ENCODE measurements at places on chromosomes 3 and 15.

DNA sequence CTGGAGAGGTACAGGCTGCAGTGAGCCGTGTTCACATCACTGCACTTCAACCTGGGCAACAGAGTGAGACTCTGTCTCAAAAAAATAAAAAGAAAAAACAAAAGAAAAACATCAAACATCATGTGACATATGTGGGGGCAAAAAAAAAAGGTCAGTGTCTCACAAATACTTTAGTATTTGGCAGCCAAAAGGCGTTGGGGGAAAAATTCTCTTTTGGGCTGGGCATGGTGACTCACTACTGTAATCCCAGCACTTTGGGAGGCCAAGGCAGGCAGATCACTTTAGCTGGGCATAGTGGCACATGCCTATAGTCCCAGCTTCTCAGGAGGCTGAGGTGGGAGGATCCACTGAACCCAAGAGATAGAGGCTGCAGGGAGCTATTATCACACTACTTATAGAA is 47.6 kb downstream of the TMCC1 start:
- DNase-seq = no peak

- no peak for DNase-seq
These were observed 57.1 kb upstream of the POU1F1 start for GRCh38 chr3:87333393-87333892.

DNA sequence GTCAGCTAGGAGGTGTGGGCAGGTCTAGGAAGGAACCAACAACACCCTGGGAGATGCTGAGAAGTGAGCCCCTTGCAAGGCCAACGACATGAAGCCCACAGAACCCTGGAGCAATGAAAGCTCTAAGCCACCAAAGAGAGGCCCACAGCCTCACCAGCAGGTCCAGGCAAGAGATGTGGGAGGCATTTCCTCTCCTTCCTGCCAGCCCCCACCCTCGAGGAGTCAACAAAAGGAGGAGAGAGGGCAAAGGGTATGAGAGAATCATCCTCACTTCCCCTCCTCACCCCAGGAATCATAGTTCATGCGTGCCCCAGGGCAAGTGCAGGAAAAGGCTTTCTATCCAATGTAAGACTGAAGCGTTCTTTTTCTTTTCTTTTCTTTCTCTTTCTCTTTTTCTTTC is 195.8 kb downstream of the SHQ1 start:
- DNase-seq = no peak

GRCh38 chr3:187788984-187789857 is 44.0 kb upstream of the BCL6 start:
- DNase-seq = no peak

DNA sequence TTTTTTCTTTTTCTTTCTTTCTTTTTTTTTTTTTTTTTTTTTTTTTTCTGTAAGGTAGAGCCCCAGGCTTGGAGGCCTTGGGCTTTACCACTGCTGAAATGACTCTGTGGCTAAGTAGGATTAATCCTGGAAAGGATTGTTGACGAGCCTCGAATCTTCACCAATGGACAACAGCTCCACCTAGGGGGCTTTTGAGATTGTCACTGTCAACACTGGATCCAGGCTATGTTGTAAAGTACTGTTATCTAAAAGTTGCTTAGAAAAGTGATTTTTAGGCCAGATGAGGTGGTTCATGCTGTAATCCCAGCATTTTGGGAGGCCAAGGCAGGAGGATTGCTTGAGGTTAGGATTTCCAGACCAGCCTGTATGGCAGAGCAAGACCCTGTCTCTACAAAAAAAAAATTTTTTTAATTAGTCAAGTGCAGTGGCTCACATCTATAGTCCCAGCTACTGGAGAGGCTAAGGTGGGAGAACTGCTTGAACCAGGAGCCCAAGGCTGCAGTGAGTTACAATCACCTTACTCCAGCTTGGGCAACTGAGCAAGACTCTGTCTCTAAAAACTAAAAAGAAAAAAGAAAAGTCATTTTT is 41.6 kb downstream of the KLHL18 start:
- DNase-seq = peak; percentile 59

DNA sequence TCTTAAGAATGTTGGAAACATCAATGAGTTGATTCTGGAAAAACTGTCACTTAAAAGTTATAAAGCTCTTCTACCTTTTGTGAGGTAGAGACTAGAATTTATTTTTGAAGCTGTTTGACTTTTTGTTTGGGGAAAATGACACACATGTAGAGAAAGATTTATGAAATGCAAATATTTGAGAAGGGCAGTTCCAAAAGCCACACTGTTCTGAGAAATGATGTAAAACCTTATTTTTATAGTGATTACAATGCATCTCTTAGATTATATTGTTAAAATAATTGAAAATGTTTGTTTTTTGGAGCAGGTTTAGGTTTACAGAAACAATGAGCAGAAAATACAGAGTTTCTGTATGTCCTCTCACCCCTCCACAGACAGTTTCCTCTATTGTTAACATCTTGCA is 116.1 kb upstream of the CMC1 start:
- DNase-seq = no peak

- no peak for DNase-seq
These were observed 32.1 kb downstream of the KIF9 start for GRCh38 chr3:47250309-47251060.

DNA sequence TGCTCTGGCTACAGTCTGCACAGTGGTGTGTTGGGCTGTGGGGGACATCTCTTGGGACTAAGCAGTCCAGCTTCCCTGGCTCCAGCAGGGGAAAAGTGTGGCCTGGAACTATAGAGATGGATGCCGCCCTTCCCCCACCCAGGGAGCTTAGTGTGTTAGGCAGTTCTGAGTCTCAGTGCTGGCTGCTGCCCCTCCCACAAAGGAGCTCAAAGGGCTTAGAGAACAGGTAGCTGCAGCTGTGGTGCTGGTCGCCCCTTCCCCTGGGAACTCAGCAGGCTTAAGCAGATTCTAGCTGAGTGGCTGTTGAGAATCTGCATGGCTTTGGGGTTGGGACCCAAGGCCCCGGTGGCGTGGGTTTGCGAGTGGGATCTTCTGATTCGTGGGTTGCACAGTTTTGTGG is 190.8 kb downstream of the PDCD6IP start:
- DNase-seq = no peak

DNA sequence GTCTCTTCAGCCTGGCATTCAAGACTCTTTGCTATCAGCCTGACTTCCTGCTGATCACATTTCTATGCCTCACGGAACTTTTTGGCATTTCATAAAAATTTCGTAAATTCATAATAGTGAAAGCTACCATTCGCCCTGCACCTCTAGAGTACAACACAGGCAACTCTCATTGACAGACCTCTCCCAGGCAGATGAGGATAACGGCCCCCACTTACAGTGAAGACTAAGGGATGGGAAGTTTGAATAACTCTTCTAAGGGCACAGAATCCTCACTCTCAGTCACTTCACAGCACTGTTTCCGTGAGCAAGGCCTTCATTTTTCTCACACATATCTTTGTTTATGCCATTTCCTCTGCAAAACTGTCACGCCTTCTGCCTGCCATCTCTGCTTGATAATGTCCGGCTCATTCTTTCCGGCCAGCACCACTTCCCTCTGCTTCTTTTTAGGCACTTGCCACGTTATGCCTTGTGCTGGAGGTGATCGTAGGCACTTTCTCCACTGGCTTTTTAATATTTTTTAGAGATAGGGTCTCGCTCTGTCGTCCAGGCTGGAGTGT is 224.1 kb upstream of the HES1 start:
- DNase-seq = no peak

DNA sequence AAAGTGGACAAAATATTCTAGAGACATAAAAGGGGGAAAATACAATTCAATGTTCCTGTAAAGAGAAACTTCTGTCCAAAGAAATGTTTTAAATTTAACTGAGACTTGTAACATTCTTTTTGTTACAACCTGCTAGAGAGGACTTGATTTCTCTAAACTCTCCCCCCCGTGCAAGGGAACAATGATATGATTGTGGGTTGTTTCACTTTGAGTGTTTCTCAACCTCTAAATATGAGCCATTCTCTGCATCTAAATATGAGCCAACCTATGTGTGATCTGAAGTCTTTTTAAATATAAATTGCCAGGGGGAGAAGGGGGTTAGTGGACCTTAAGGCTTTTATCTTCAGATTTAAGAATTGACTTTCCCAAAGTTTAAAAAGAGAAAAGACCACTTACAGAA is 14.6 kb downstream of the ZNF860 start:
- DNase-seq = no peak

DNA sequence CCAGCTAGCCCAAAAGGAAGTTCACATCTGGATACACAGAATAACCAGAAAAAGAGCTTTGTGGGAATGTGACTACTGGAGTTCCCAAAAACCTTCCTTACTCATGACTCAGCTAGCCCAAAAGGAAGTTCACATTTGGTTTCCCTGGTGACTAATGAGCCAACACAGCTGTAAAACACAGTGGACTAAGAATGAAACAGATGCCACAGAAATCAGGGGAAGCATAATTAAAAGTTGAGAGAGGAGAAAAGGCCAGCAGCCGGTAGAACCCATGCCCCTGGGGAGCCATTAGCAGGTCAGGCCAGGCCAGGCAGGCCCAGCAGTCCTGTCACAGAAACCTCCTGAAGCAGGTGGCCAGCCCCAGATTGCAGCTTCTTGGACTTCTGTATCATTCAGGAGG is 130.3 kb downstream of the GHSR start:
- no peak for DNase-seq

GRCh38 chr3:5144316-5144994 is 22.4 kb downstream of the ARL8B start:
- DNase-seq = no peak

GRCh38 chr3:24614359-24614758 is 119.7 kb upstream of the THRB start:
- no peak for DNase-seq

DNA sequence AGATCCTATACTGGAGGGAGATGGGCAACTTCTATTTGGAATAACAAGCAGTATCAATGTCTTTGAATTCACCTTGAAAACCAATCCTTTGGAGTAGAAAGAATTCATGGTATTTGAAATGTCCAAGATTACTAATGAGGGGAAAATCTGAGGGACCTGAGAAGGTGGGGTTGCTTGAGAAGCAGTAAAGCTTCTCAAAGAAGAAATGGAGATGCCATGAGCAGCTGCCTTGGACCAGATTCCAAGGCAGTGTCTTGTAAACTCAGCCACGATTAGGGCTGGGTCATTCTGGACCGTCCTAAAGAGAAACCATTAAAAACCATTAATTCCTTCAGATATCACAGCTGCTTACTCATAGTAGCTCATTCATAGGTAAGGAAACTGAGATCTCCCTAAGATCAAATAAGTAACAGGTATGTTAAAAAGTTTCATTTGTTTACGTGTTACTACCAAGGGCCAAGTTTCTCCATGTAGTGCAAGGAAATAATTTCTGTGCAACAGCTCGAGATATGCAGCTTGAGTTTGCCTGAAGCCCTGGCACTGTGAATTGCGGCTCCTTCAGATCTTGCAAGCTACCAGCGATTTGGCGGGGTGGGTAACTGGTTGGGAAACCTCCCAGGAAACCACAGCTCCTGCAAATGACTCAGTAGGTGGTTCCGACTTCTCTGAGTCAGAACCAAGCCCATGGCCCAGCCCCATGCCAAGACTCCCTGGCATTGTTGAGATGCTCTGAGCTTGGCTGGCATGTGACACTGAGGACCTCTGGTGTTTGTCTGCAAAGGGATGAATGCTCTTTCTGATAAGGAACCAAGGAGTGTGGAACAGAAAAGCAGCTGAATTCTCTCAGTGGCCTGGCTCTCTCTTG is 296.8 kb downstream of the RORA start:
- no peak for DNase-seq

GRCh38 chr3:194136519-194137007 is 615 bp downstream of the HES1 start:
- peak; percentile 63 for DNase-seq
